ENCODE measurements at places on chromosomes 7 and 10.

- no peak for DNase-seq
Measured at GRCh38 chr7:54697659-54698186, 61.3 kb downstream of the SEC61G start.

GRCh38 chr10:79068203-79068561 lies 584 bp upstream of the ZMIZ1 start:
- DNase-seq, result no peak

GRCh38 chr10:83886871-83887270 lies 252.4 kb upstream of the GHITM start:
- DNase-seq, result no peak

DNA sequence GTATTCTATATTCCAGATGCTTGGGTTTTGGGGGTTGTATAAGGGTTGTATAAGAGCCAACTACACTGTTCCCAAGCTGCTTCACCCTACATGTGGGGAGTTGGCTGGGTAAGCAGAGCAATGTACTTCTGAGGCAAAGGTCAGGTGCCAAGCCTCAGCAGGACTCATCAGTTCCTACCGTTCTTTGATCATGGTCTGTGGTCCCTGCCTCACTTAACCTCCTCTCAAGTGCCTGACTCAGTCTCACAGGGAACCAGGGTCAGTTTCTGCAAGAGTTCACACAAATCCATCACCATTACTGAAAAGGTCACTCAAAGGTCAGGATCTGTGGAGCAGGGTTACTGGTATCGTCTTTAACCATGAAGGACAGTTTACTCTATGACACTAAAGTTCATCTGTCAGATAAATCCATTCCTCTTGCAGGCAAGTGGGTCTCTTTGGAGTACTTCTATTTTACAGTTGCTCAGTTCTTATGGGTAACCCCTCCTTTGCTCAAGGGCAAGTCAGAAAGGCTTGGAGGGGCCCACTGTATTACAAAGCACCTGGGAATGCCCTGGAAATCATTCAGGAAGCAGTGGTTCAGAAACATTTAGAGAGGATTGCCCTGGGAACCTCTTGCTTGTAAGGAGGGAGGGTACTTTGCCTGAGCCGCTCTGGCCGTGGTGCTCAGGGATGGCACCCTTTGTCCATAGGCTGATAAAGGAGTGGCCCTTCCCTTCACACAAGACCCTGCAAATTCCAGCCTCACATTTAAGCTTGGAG lies 184.3 kb upstream of the CDCA7L start:
- DNase-seq, result no peak

- no peak for DNase-seq
Measured at GRCh38 chr10:31314256-31315150, 4.5 kb upstream of the ZEB1 start.

- DNase-seq, result no peak
Measured at GRCh38 chr10:13594641-13595040, 7.9 kb downstream of the PRPF18 start.

GRCh38 chr10:12042409-12042796 lies 206 bp downstream of the UPF2 start:
- DNase-seq, result no peak

GRCh38 chr7:29877196-29877595 lies 70.9 kb downstream of the WIPF3 start:
- DNase-seq, result no peak

- DNase-seq, result no peak
Measured at GRCh38 chr7:936386-937054, 18.0 kb downstream of the ADAP1 start.

DNA sequence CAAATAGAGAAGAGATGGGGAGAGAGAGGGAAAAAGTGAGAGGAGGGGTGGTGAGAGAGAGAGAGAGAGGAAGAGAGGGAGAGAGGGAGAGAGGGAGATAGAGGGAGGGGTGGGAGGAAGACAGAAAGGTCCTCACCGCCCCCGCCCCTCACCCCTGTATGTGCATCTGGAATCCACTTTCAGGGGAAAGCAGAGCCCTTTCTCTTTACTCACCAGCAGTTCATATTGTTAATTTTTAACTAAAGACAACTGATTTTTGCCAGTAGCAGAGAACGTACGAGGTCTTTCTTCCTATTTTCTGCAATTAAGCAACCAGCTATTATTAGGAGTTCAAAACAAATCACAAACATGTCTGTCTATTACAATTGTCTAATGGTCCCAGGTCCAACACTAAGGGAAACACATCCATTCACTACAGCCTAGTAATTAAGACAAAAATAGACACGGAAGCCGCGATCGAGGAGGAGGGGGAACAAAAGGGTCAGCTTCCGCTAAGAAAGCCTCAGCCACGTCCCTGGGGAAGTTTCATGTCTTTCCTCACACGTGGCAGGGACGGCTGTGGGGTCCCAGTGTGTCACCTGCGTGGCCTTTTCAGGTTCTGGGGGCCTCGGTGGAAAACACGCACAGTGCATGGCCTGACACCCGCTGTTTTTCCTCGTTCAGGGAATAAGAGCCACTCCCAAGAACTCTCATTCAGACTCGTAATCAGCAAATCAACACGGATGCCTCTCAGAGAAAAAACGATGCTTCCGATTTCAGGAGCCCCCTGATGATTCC lies 572.0 kb downstream of the PTPRN2 start:
- DNase-seq, result no peak

DNA sequence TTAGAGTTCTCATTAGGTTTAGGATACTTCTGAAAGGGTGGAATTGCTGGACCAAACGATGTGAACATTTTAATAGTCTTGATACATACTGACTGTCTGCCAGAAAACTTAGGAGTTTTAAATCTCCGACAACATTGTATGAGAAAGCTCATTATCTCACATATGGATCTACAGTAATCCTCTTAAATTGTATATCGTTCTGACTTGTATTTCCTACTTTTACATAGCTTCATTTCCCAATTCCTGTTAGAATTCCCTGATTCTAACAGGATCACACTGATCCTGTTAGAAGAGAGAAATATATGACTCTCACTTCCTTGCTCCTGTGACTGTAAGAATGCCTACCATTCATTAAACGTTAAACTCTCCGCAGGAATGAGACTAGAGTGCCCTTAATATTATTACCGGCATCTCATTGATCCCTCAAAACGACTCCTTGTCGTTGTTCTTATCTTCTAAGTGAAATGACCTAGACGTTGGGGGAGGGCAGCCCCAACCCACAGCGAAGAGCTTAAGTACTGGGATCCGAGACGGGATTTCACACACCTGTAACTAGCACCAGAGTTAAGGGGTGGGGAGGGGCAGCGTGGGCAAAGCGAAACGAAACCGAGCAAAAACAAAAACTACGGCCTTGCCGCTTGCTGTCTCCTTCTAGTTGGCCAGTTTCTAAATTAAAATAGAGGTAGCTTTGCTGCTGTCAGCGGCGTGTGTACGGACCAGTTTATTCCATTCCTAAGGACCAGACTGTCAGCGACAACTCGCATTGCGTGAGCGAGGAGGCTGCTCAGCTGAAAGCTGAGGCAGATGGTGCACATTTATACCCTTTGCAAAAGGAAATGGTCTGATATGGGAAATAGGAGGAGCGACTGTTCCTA lies 678 bp upstream of the TMEM106B start:
- DNase-seq, result no peak

DNA sequence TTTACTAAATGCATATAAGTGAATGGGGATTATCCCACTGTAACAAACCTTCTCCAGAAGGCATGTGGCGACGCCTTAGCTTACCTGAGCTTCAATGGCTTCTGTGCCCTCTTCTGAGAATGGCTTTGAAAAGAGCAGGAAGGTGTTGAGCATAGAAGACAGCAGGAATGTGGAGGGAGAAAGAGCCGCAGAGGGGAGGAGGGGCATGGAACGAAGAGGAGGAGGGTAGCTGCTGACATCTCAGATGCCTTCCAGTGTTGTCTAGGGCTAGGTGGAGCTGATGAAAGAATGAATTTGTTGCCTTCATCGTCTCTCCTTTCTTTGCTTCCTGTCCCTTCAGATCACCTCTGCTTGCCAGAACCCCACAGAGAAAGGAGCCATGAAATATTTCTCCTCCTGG lies 86.2 kb downstream of the ITIH5 start:
- DNase-seq, result no peak

DNA sequence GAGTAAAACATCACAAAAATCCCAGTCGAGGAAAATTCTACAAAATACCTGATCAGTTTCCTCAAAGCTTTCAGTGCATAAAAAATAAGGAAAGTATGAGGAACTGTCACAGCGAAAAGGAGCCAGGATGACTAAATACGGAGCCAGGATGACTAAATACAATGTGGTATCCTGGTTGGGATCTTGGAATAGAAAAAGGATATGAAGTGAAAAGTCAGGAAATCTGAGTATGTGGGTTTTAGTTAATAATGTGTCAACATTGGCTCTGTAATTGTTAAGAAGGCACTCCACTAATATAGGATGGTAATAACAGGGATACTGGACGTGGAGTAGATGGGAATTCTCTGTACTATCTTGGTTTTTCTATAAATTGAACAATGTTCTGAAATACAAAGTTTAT lies 175.5 kb downstream of the SUGCT start:
- DNase-seq, result no peak

- no peak for DNase-seq
Measured at GRCh38 chr7:8628656-8629055, 195.2 kb downstream of the NXPH1 start.

DNA sequence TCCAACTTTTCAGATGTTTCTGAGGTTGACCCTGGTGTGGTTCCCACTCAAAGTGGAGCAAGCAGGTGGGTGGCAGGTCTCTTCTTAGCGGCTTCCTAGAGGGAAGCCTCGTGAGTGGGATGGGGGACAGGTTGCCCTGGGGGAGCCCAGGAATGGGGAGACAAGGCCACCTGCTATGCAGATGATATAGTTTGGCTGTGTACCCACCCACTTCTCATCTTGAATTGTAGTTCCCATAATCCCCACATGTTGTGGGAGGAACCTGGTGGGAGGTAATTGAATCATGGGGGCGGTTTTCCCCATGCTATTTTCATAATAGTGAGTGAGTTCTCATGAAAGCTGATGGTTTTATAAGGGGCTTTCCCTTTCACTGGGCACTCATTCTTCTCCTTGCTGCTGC lies 68.3 kb downstream of the KIAA1217 start:
- DNase-seq, result no peak

DNA sequence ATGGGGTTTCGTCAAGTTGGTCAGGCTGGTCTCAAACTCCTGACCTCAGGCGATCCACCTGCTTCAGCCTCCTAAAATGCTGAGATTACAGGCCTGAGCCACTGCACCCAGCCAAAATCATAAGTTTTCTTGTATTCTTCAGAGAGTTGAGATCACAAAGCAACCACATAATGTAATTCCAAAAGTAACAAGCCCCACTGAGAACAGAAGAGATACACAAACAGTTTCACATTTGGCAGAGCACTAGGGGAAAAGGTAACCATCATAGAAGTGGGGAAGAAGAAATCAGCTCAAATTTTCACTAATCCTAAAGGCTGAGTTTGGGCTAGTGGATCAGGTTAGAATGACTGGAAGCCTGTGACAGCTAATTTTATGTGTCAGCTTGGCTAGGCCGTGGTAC lies 5.4 kb upstream of the CEP41 start:
- DNase-seq, result no peak

GRCh38 chr7:100476903-100477870 lies 1.8 kb downstream of the TSC22D4 start:
- DNase-seq, result no peak

- no peak for DNase-seq
Measured at GRCh38 chr7:73699370-73700068, 16.1 kb downstream of the BUD23 start.

DNA sequence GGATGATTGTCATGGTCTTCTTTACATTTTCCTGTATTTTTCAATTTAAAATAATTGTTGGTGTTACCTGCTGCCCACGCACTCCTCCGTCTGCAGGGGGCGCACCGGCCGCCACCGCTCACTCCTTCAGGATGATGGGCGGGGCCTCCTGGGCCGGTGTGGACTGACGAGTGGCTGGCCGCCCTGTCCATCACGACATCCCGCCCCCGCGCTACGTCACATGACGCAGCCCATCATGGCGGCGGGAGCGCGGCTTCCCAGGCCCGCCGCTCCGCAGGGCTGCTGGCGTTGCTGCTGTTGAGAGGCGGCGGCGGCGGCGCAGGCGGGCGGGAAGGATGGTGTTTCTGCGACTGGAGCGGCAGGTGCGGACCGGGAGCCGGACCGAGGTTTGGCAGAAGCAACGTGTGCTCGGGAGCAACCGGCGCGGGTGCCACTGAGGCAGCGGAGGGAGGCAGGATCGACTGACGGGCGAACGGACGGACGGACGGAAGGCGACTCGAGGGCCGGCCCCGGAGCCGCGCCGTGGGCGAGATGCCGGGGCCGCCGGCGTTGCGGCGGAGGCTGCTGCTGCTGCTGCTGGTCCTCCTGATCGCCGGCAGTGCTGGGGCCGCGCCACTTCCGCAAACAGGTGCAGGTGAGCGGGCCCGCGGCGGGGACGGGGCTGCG lies at the start of gene LMTK2:
Gene LMTK2, plus strand, starts transcription at position 216 of the 666 bp plus-strand sequence. Its CDS starts 316 bp downstream, at position 532.
- peak; percentile 99 for DNase-seq
